Fibroblast of pulmonary artery (primary cell): ENCODE measurements at places on chromosomes 1 and 21.

- no peak for DNase-seq
Measured at GRCh38 chr1:221150996-221151395, 271.8 kb downstream of the HLX start.

DNA sequence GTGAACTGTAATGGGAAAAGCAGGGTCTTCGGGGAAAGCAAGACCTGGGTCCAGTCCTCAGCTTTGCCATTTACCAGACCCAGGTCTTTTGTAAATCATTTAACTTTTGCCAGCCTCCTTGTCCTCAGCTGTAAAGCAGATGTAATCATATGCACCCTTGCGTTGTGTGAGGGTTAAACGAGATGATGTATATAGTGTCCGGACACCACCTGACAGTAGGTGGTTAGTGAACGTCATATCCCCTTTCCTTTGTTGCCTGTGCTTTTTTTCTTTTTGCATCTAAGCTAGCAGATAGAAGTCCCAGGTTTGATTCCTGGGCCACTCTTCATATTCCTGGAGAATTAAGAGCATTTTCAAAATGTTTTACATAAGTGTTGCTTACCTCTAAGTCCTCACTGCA lies 28.5 kb downstream of the IL12RB2 start:
- DNase-seq, result no peak

GRCh38 chr1:46508757-46509156 lies 19.1 kb downstream of the DMBX1 start:
- DNase-seq, result no peak

- DNase-seq, result peak; percentile 45
Measured at GRCh38 chr1:16397120-16397519, 30.1 kb downstream of the SZRD1 start.

- DNase-seq, result no peak
Measured at GRCh38 chr1:229753764-229754551, 127.9 kb downstream of the URB2 start.

DNA sequence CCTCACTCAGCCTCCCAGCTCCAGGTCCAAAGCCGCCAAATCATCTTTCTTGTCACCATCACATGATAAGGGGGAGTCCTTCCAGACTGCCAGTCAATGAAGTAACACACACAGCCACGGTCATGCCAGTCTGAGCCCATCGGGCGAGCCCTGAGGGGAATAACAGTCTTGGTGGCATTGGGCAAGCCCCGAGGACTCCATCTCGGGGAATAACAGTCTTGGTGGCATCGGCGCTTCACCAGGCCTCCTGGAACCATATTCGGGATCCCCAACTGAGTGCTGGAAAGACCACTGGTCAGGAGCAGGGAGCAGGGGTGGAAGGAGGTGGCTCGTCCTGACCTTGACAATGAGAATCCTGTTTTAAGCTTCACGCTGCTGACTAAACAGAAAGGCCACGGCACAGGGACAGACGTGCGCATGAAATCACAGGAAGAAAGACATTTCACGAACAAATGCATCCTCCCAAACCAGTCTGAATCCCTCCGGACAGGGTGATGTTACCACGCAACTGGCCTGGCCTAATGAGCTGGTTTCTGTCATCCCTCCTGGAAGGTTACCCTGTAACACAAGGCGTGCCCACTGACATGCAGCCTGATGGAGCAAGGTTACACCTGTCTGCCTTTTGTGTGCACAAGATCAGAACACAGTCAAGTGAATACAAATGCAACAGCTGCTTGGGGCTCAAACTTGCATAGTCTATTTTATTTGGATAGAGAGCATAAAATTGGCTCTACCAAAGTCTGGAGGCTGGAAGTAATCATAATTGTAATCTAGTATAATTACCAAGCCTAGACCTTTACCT lies 517.4 kb downstream of the KIF26B start:
- DNase-seq, result no peak

- DNase-seq, result no peak
Measured at GRCh38 chr1:228147151-228147693, 2.5 kb upstream of the GJC2 start.

DNA sequence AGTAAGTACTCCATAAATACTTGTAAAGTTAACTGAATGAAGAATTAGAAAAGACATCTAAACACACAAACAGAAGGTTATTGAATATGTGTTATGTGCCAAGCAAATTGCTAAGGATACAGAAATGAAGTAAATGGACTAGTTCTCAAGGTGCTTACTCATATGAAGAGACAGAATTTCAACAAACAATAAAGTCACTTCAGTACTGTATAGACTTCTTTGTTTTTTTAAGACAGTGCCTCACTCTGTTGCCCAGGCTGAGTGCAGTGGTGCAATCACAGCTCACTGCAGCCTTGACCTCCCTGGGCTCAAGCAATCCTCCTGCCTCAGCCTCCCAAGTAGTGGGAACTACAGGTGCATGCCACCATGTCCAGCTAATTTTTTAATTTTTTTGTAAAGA lies 57.3 kb downstream of the SERBP1 start:
- DNase-seq, result no peak

DNA sequence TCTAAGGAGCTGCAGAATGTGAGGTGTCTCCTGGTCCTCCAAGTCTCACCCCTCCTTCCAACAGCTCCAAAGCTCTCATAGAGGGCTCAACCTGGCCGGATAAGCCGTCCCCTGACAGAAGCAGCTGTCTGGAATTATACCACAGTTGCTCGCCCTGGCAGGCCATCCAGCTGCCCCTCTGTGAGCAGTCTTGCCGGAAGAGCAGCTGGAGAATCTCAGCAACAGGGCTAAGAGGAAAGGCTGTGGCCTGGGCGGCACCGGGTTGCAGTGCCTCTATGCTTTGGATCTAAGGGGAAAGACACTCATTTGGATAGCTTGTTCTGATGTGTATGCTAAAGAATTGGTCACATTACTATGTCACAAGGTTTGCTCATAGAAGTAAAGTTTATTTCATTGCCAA lies 12.4 kb downstream of the TMCC2 start:
- no peak for DNase-seq

DNA sequence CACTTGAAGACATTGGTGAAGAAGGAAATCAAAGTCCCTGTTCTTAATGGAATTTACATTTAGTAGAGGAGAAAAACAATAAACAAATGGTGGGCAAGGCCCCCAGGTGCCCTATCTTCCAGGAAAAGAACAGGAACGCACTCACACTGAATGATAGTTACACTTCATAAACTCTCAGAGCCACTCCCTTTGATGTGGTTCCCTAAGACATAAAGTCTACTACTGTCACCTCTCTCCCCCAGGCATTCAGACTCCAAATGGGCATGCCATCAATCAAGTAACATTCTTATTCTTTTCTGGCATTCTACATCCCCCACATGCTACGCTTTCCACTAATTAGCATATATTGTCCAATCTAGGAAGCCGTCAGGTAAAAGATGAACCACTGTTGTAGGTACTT lies 36.6 kb upstream of the PIGC start:
- DNase-seq, result no peak

- no peak for DNase-seq
Measured at GRCh38 chr1:234199476-234200127, 173.7 kb upstream of the COA6 start.

DNA sequence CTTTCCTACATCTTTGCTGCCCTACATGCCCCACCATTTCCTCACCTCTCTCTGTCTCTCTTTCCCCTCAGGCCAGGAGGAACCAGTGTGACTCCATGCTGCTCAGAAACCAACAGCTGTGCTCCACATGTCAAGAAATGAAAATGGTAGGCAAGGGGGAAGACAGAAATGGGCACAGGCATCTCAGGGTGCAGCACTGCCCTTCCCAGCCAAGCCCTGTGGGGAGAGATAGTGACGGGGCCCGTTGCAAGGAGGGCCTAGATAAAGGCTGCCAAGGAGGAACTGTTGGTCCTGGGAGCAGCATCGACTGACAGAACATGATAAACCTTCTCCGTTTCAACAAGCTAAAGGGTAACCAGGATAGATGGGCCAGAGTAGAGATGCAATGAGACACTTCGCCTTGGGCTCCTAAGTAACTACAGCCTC lies 12.5 kb upstream of the PIGC start:
- DNase-seq, result no peak

- peak; percentile 29 for DNase-seq
Measured at GRCh38 chr1:155051777-155052398, 772 bp downstream of the ADAM15 start.

- no peak for DNase-seq
Measured at GRCh38 chr1:110266834-110267233, 56.7 kb downstream of the KCNC4 start.

- peak; percentile 78 for DNase-seq
Measured at GRCh38 chr1:31815752-31816500, at the start of gene SPOCD1. Gene SPOCD1, minus strand, starts transcription at chr1:31816022. Its CDS starts 689 bp downstream, at chr1:31815333.

GRCh38 chr1:156616463-156616862 lies 2.8 kb upstream of the HAPLN2 start:
- peak; percentile 64 for DNase-seq

DNA sequence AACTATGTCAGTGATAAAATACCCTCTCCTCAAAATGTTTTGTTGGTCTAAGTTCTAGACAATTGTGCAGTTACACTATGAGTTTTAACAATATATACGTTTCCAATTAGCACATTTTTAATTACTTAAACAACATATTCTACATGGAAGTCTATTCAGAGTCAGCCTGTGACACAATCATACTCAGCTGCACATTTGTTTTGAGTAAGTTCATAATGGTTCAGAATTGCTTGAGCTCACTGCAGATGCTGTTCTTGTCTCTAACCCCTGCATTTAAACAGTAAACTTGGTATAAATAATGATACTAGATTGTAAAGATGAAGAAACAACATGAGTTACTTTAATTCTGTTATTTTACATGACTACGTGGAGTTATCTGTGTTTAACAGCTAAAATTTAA lies 30.6 kb downstream of the CDKN2C start:
- DNase-seq, result no peak

GRCh38 chr1:224456637-224456953 lies 22.0 kb upstream of the WDR26 start:
- DNase-seq, result no peak
